Hepatic stellate cell (primary cell): ENCODE measurements at places on chromosomes 2 and 18.

- peak; percentile 98 for DNase-seq
These were observed at the start of gene ZNF513 for GRCh38 chr2:27380626-27381545. Gene ZNF513 (minus strand): TSS chr2:27380734. CDS start chr2:27380526, 208 bp downstream.

- DNase-seq: no peak
These were observed 80.5 kb upstream of the CPO start for GRCh38 chr2:206858687-206859329.

DNA sequence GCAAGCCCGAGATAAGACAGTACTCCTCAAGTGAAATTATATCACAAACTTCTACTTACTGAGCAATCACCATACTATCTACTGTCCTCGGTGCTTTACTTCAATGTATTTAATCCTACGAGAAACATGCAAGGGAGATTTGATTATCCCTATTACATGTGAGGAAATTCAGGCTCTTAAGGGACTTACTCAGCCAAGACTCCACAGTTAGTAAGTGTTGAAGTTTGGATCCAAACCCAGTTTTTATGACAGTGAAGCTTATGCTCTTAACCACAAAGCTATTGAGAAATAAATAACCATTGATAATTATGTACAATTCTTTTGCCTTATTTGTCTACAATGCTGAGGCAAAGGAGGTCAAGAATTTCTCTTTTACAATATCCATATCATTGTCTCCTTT, 672.9 kb upstream of the ACVR2A start:
- DNase-seq: no peak

DNA sequence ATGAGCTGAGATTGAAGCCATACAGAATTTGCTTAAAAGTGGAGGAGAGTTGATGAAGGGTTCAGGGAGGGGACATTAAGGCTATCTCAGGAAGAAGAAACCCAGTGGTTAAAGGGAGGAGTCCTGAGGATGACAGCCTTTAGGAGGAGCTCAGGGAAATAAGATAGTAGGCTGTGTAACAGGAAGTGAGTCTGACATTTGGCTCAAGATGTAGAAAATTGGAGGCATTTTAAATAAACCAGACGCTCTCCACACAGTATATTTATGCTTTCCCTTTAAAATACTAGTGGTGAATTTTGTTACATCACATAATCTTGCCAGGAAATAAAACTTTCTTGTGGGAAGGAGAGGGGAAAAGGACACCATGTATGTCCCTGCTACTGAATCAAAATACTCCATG, 11.6 kb downstream of the KCNH7 start:
- no peak for DNase-seq
